Fibroblast of villous mesenchyme (primary cell): ENCODE measurements at places on chromosomes 16 and 17. TPM values are rescaled to one million over a fixed set of nuclear protein-coding genes. Genes with fewer than 3 reads are reported as not detected.
A peak's percentile ranks its signal among the peaks of the same experiment; 100 is the strongest.

- no peak for DNase-seq
These were observed 5.0 kb downstream of the GRB2 start for GRCh38 chr17:75400326-75400939.

DNA sequence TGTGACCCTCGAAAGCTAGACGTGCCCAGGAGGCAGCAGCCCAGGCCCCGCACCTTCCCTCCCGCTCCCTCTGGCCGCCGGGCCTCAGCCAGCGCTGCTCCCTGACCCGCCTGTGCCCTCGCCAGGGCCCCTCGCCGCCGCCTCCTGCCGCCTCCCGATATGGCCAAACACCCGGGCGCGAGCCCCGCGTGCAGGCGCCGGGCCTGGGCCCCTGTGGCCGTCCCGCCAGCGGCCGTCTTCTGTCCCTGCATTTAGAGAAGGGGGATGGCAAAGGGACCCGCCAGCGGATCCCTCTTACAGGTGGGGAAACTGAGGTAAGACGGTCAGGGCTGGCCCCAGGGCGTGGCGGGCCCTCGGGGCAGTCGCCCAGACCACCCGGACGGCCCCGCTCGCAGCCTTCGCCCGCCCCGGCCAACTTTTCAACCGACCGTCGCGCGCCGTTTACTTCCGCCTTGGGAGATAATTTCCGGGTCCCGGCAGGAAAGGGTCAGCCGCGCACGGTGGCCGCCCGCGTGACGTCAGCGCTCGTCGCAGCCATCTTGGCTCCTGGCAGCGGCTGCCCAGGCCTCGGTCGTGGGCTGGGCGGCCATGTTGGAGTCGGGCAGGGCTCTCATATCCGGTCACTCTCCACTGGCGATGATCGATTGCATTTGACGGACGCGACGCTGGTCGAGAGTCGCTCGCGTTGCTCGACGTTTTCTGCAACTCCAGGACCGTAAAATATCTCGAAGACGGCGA is 7.0 kb upstream of the GNG13 start:
- DNase-seq = peak; percentile 90

GRCh38 chr17:28940675-28941074 is 10.6 kb downstream of the PHF12 start:
- DNase-seq = no peak

DNA sequence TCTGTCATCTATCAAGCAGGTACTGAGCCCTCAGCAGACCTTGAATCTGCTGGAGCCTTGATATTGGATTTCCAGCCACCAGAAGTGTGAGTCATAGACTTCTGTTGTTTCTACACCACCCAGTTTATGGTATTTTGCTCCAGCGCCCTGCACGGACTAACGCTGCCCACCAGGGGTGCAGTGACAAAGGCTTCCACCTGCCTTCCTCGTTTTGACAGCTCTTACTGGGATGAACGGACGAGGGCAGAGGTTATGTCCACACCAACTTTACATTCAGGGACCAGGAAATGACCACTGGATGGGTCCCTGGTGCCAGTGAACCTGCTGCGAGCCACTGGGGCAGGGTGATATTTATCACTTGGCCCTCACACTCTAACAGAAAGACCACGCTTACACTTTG is 66.6 kb upstream of the CBX4 start:
- DNase-seq = no peak

DNA sequence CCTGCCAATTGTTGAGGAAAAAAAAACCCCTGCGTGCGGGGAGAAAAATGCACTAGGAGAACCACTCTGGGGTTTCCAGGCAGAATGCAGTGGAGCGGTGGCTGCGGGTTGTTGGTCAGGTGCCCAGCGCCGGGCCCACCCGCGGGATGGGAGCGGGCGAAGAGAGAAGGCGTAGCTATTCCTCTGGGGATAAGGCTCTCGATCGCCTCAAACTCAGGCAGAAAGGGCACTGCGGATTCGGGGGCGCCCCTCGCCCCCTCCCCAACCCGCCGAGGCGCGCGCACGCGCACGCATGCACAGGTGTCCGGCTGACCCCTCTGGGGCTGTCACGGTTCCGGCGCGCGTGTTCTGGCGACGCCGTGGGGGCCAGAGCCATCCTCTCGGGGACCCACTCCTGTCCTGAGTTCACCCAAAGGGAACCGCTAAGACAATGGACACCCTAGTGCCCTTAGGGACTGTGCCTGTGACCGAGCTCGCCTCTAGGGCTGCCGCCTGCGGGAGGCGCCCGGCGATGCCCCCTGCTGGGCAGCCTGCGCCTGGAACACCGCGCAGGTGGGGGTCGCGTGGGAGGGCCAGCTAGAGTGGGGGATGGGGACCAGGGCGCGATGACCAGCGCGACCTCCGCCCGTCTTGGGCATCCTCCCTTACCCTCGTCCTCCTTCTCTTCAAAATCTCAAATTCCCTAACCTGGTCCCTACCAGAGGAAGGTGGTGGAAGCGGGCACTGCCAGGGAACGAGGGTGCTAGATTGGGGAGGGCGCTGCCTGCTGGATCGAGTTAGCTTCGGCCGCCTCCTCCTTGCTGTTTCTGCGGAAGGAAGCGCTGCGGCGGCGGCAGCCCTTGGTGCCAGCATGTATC is 14.4 kb upstream of the CBX8 start:
- DNase-seq = no peak

- DNase-seq = no peak
These were observed 102.6 kb downstream of the WSCD1 start for GRCh38 chr17:6172642-6173330.

- no peak for DNase-seq
These were observed 1447.4 kb upstream of the GOT2 start for GRCh38 chr16:60181536-60181935.

GRCh38 chr17:38419508-38419981 is 8.7 kb upstream of the ARHGAP23 start:
- no peak for DNase-seq

- no peak for DNase-seq
These were observed 573 bp downstream of the CHST6 start for GRCh38 chr16:75494661-75495075.

DNA sequence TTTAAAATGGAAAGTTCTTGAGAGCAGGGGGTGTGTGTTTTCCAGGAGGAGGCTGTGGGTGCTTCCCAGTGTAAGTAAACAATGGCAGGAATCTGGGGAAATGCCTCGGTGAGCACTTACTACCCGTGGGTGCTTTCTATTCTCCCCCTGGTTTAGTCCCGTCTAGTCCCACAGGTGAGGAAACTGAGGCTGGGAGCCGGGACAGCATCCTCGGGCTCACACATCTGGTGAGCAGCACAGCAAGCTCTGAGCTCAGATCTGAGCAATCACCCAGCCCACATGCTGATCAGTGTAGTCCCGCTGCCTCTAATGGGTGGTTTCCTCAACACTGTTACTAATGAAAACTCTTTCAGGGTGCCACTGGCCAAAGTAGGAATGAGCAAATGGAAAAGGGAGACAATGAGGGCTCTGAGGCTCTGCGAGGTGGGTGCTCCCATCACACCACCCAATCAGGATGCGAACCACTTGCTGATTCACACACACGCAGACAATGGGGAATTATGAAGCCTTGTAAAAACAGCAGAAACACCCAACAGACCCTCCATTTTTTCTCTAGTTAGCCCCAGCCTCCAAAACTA is 202.6 kb downstream of the PARN start:
- DNase-seq = no peak

DNA sequence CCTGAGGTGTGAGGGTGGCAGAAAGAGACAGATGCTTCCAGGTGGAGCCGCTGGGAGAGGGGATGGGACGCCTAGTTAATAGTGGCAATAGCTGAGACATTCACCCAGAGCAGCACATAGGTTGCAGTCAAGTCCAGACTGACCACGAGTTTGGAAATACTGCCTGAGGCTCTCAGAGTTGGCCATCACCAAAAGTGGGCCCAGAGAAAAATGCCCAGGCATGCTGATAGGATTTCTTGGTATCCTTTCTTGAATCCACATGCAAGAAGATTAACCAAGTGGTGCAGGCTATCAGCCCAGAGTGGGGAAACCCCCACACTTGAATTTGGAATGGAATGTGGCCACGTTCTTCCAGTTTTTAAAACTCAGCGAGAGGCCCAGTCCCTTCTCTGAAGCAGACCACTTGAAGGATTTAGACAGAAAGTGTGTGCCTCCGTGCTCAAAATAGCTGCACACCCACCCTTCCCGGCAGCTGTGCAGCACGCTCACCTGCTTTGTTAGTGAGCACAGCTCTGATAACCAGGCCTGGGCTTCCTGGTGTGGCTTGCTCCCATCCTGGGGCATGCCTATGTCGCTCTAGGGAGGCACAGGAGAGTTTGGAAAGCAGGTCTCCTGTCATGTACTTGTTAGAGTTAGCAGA is 35.7 kb downstream of the PLD6 start:
- no peak for DNase-seq

DNA sequence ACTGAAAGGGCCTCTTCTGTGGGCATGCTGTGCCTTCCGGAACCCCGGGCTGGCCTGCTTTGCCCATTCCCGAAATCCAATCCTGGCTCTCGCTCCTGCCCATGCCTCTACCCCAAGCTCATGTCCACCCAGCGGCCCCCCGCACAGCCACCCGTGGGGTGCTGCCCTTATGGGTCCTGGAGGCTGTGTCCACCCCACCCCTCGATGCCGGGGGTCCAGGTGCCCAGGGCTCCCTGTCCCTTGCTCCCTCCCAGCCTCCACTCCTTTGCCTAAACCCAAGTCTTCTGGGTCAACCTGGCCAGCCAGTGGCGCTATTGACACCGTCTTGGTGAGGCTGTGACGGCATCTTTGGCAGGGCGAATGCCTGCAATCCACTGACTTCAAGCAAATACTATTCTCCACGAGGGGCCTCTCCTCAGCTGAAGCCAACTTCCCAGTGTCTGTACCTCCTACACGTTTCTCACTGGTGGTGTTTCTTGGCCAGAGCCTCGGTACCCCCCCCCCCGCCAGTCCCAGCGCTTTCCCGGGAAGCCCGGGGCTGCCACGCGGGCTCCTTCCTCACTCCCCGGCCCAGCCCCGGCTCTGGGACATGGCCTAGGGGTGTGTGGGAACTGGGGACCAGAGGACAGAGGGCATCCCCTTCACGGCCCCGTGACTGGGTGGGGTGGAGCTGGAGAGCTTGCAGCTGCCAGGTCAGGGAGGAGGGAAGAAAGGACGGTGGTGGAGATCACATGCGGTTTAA is 12.2 kb upstream of the DUS1L start:
- DNase-seq = peak; percentile 32

DNA sequence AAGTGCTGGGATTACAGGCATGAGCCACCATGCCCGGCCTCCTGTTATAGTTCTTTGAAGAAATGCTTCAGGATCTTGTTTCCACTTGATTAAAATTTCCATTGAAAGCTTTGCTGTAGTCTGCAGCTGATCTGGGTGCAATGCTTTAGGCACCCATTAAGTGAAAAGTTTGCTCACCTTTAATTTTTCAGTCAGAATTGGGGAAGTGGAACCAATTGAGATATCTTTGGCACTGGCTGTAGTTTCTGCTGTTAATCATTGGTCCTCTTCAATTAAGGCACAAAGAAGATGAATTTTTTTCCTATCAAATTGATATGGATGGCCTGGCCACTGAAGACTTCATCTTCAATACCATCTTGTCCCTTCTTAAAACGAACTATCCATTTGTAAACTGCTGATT is 336.1 kb upstream of the TBX2 start:
- DNase-seq = no peak

GRCh38 chr17:40148527-40148926 is 8.2 kb downstream of the CASC3 start:
- no peak for DNase-seq

DNA sequence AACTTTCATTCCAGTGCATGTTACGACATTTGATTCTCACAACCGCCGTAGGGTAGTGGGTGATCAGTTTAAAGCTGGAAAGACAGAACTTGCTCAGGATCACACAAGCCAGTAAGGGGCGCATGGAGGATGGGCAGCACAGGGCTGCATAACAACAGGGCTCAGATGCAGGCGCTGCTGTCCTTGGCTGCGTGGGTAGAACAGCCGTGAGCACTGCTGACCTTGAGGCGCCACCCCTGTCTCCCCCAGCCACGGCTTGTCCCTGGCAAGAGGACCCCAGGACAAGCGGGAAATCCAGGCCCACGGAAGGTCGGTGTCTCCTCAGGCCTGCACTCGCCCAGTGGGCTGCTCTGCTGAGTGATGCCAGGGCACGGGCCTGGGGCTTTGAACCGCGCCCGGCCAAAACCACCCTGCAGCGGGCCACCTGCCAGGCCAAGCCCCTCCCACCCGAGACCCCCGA is 84.7 kb downstream of the LMF1 start:
- no peak for DNase-seq

DNA sequence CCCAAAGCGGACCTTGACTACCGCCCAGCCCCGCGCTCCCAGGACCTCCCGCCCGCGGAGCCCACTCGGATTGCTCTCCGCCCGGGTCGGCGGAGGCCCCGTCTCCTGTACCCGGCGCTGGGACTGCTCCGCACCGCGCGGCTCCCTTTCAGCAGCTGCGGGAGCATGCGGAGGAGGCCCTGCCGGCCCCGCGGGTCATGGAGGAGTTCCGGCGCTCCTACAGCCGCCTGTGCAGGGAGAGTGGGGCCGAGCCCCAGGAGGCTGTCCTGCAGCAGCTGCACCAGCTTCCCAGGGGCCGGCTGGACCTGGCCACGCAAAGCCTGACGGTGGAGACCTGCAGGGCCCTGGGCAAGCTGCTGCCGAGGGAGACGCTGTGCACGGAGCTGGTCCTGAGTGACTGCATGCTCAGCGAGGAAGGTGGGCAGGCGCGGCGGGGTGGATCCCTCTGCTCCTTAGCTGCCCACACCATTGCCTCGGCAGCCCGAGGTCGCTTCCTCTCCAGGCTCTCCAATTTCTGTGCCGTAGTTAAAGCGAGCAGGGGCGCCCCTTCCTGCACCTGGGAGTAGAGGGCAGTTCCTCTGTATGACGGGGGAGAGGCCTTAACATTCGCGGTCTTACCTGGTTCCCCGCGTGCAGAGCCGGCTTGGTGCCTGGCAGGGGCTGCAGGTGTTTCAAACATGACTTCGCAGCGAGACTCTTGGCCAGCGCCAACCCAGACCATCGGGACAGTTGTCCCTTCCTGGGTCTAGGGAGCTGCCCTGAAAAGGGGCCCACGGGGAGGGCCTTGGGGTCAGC is 539 bp downstream of the LRRC45 start:
- no peak for DNase-seq

DNA sequence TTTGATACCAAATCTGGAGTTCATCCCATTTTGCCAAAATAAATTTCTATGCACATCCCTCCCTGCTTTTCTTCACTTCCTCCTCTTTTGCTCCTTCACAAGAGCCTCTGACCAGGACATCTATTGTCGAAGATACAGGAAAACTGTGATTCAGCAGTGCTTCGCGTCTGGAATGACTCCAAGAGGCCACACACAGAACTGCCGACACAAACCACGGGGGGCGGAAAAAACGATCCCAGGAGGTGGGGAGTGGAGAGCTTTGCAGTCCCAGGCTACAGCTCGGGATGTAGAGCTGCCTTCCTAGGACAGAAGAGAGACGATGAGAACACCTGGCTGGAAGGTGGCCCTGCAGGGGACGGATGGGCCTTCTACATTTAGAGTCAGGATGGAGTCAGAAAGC is 102.8 kb downstream of the XYLT1 start:
- peak; percentile 26 for DNase-seq

GRCh38 chr17:562174-562573 is 152.5 kb downstream of the VPS53 start:
- no peak for DNase-seq

- DNase-seq = peak; percentile 66
These were observed 9.3 kb downstream of the GJD3 start for GRCh38 chr17:40355123-40355803.

SEPTIN12 gene
- total RNA-seq = not detected in 2 replicates

CES5A gene
- not detected in 2 replicates for total RNA-seq

PRDM7 gene
- total RNA-seq = not detected in 2 replicates

BCAS3 gene
- 21.3 and 23.7 TPM in 2 replicates for total RNA-seq

SLC16A11 gene
- not detected in 2 replicates for total RNA-seq

FBXW10B gene
- under 0.01 and 0.43 TPM in 2 replicates for total RNA-seq

CDRT4 gene
- total RNA-seq = 5.2 and 6.5 TPM in 2 replicates

TBC1D3 gene
- total RNA-seq = not detected in 2 replicates
